ENCODE measurements at places on chromosomes 2 and 18. TPM values are rescaled to one million over a fixed set of nuclear protein-coding genes. Genes with fewer than 3 reads are reported as not detected.
A peak's percentile ranks its signal among the peaks of the same experiment; 100 is the strongest.

The EPAS1 gene
- total RNA-seq = 116 TPM

The PSMA8 gene
- not detected for total RNA-seq

DNA sequence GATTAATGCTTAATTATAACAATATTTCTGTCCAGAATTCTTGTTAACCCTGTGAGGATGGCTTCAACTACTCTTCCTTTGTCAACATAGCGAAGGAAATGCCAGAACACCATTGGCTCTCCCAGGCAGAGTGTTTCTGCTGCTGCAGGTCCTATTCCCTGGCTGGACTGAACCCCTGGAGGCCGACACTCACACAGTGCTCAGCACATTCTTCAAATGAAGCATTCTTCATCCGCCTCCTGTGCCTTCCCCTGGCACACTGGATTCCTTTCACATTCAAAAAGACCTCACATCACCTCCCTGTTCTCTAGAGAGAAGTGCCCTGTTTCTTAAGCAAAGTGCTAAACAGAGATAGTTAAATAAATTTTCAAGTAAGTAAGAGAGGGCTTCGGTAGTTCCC, 187.3 kb upstream of the MSH6 start:
- no peaks in the 10 kb centered on the region for H3K27me3 ChIP-seq
- no peaks in the 10 kb centered on the region for H3K36me3 ChIP-seq
- H3K27ac ChIP-seq = no peak overlapping the region
- no peak overlapping the region for H3K4me3 ChIP-seq
- no peak for DNase-seq

GRCh38 chr2:236223675-236224074, 40.5 kb downstream of the ASB18 start:
- H3K4me3 ChIP-seq = no peak overlapping the region
- no peak overlapping the region for H3K27ac ChIP-seq
- no peak for DNase-seq
- no peaks in the 10 kb centered on the region for H3K36me3 ChIP-seq
- no peaks in the 10 kb centered on the region for H3K27me3 ChIP-seq
- no peaks in the 10 kb centered on the region for H3K4me1 ChIP-seq

DNA sequence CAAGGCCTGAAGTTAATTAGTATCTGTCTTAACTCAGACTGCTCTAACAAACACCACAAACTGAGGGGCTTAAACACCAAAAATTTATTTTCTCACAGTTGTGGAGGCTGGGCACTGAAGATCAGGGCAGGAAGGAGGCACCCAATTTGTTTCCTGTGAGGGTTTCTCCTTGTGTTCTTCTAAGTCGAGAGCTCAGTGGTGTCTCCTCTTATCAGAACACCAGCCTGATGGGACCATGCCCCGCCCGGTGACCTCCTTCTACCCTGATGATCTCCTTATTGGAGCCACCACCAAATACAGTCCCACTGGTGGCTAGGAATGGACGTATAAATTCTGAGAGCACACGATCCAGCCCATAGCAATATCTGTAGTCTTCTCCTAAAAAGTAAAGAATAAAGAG, 20.5 kb downstream of the TMEM18 start:
- no peaks in the 10 kb centered on the region for H3K4me1 ChIP-seq
- H3K4me3 ChIP-seq = no peak overlapping the region

GRCh38 chr18:54662986-54663385, 71.9 kb downstream of the DYNAP start:
- no peaks in the 10 kb centered on the region for H3K36me3 ChIP-seq
- no peak overlapping the region for H3K4me3 ChIP-seq
- H3K4me1 ChIP-seq = no peaks in the 10 kb centered on the region
- no peak for DNase-seq

DNA sequence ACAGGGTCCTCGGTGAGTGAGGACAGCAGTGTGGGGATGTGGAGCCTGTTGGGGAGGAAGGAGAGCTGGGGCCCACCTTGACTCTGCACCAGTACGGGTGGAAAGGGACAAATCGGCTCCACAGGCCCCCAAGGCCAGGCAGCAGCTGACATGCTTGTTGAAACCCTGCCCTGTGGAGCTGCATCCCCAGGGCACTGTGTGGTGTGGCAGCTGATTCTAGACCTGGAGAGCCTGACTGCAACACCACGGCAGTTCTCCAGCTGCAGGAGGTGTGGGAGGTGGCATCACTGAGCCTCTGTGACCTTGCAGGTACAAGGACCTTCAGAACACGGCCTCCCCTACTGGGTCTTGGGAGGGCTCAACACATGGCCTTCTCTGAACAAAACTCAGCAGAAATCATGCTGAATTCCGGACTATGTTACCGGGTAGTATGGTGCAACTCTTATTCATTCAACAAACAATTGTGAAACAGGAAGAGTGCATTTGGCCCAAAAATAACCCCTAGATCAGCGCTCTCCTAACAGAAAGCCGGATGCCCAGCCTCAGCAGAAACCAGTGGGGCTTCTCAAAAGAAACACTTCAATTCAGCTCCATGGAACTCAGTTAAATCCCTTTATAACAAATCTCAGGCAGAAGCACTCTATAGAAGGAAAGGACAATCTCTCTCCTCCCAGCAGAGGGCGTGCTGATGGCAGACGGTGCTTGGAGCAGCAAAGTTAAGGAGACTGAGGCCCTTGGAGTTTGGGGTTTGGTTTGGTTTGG, 104.4 kb upstream of the SALL3 start:
- H3K4me1 ChIP-seq = no peaks in the 10 kb centered on the region
- H3K27ac ChIP-seq = no peak overlapping the region
- no peaks in the 10 kb centered on the region for H3K27me3 ChIP-seq
- peak; percentile 42 for DNase-seq

- H3K4me1 ChIP-seq = no peaks in the 10 kb centered on the region
- DNase-seq = no peak
- H3K27ac ChIP-seq = no peak overlapping the region
Measured at GRCh38 chr2:226611944-226612318, 187.7 kb downstream of the IRS1 start.

All from colonic mucosa (tissue), 4 donors.